Stimulated activated CD4-positive, alpha-beta T cell treated with anti-CD3 and anti-CD28 coated beads, Interleukin-15, amount 100 ng/mL, for 1 hour (primary cell): ENCODE measurements at places on chromosomes 1 and 21.

DNA sequence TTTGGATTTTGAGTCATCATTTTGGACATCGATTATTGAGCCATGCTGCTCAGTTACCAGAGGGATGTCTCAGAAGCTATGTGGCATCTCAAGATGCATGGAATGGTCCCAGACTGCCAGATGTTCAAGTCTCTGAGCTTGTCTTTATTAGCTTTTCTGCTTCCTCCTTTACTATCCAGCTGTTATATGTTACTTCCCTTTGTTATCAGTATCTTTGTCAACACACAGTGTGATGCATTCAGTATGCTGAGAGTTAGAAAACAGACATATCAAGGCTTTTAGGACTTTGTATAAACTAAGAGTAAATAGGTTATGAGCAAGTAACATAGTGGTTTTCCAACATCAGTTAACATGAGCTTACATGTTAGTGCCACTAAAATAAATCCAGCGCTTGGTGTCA, 474.5 kb downstream of the DSCAM start:
- no peak for DNase-seq

DNA sequence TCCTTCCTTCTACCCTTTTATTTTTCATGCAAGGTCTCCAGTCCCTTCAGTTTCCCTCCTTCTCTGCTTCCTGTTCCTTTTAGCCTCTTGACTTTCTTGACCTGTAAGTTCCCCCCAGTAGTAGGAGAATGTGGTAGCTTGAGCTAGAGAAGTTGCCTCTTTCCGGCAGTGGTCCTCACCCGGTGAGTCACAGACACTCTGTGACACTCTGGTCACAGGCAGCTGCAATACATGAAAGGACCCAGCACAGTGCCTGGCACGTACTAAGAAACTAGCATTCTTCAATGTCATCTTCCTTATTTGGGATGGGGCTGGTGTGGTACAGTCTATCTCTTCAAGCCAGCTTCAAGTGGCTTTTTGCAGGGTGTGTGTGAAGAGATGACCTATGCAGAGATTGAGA, 16.0 kb downstream of the PFKFB2 start:
- DNase-seq: no peak

GRCh38 chr1:218742467-218743262, 397.5 kb downstream of the TGFB2 start:
- no peak for DNase-seq

GRCh38 chr1:160357286-160358002, 9.4 kb upstream of the NHLH1 start:
- DNase-seq: no peak

- no peak for DNase-seq
Measured at GRCh38 chr1:84156210-84156621, 12.1 kb downstream of the PRKACB start.

- DNase-seq: no peak
Measured at GRCh38 chr1:98322966-98323365, 338.6 kb upstream of the SNX7 start.

GRCh38 chr1:221910222-221910621, 168.3 kb upstream of the DUSP10 start:
- no peak for DNase-seq

GRCh38 chr1:182217967-182218366, 156.5 kb upstream of the ZNF648 start:
- no peak for DNase-seq

DNA sequence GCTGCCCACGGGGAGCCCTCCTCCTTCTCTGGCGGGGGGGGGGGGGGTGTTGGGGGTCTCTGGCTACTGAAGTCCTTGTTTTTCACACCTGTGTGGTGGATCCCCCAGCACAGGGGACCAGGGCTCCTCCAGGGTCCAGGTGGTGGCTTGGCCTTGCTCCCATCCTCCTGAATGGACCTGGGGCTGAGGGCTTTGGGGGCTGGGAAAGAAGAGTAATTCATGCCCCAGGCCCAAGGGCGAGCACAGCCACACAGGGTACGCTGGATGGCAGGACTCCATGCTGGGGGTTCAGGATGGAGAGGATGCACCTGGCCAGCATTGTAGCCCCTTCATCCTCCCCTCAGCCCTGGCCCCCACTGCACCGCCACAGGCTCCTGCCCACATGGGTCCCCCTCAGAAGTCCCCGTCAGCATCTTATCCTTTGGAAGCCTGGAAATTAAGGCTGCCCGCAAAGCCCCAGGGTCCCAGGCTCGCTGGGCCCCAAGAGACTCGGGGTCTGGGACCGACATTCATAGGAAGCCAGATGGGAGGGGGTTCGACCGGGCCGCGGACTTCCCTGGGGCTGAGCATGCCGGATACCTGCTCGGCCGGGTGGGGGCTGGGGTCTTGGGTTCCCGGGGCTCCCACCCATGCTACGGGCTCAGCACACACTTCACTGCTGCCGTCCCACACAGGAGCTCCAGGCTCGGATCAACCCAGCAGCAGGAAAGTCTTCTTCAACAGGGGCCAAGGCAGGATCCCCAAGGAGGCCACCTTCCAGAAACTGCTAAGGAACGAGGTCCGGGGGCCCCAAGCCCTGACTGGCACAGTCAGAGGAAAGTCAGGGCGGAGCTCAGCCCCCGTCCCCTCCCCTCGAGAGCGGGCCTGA, 49.0 kb upstream of the ACTRT2 start:
- DNase-seq: no peak

DNA sequence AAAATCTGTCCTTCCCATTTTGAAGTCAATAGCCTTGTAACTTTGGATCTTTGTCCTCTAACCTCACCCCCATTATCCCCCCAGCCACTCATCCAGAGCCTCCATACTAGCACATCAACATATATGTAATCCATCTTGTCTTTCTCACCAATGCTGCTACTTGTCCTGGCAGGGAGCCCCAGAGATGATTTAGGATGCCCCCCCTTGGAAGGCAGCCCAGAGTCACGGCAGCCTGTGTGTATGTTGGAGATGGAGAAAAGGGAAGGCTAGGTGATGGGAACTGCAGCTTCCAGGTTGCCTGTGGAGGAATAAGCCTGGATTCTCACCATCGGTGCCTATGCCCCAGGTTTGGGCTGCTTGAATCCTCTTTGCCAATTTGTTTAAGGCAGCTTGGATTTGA, 51.7 kb upstream of the SCMH1 start:
- DNase-seq: no peak

- DNase-seq: no peak
Measured at GRCh38 chr1:114379987-114380386, 131.0 kb downstream of the TRIM33 start.

DNA sequence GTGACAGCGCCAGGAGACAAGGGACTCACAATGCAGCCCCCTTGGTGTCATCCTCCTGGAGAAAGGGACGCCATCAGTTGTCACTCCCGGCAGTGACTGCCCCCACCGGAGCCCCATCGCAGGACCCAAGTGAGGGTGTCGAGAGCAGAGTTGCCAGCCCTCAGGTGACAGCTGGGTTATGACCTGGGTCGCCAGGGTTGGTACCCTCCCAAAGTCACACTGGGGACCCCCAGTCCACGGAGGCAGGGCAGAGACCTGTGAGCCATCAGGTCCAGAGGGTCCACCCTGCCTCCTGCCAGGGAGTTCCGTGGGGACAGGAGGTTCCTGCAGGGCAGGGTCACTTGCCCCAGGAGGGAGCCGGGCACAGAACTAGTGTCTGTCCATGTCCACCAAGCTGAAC, 78.2 kb upstream of the IFFO2 start:
- no peak for DNase-seq

DNA sequence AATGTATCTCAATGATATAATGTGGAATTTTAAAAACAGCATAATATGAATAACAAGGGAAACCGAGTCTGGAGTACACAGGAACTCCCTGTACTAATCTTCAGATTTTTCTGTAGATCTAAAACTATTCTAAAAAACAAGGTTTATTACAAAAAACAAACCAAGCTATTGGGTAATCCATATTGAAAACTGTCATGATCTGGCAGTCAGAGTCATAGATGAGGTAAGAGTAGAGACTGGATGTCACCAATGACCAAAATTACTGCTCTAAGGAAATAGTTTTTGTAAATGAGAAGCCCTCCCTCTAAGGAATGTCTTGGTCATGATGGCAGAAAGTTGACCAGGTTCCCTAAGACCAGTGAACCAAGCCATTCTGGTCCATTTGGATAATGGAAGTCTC, 2.4 kb upstream of the SPOCD1 start:
- no peak for DNase-seq

DNA sequence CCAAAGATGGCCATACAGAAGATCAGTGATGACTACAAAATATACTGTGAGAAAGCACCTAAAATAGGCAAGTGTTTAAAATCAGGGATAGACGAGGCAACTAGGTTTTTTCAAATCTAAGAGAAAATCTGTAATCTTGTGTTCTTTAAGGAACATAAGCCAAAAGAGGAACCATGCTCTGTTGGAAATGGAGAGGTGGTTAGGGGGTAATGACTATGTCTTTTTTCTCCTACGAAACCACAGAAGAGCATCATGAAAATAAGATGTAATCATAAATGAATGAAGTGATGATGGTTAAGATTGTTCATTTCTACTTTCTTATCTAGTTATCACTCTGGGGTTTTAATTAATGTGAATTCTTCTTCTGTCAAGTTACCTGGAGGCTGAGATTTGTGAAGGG, 43.1 kb downstream of the RGSL1 start:
- DNase-seq: no peak

DNA sequence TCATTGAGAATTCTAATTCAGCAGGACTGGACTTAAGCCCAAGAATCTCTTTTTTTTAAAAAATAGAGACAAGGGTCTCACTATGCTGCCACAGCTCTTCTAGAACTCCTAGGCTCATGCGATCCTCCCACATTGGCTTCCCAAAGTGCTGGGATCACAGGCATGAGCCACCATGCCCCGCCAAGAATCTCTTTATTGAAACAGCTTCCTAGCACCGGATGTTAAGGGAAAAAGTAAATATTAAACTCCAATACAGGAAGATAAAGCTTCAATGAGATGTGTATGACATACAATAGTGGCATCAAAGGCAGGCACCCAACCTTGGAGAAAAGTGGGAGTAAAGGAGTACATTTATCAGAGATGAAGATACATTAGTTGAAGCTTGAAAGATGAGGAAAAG, 25.5 kb downstream of the PUM1 start:
- DNase-seq: no peak

DNA sequence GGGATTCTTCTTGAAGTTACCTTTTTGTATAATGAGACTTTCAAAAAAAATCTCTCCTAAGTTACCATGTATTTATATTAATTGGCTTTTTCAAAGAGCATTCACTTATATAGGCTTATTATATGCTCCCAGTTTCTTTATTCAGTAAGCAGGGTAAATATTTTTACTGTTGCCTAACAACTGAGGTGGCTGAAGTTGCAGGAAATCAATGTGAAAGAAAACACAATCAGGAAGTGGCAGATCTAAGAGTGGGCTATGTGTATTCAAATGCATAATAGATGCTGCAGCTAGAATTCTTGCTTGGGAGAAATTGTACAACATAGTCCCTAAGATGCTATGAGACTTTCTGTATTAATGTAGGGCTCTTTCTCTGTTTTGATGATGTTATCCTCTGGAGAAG, 606.9 kb downstream of the NUF2 start:
- no peak for DNase-seq

DNA sequence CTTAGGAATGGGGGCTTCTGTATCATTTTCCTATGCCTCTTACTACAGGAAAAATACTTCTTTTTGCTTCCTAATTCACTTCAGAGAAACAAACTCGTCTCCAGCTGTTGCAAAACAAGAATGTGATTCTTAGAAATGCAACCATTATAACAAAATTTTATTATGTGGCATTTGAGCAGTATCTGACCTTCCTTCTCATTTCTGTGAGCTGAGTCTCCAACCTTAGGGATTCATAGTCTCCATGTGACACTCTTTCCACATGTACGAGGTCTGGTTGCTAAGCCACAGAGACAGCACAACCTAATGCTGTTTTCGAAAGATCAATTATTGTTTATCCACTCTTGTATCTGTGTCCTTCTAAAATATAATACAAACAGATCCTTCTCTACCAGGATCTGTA, 75.3 kb upstream of the RGS4 start:
- DNase-seq: no peak

DNA sequence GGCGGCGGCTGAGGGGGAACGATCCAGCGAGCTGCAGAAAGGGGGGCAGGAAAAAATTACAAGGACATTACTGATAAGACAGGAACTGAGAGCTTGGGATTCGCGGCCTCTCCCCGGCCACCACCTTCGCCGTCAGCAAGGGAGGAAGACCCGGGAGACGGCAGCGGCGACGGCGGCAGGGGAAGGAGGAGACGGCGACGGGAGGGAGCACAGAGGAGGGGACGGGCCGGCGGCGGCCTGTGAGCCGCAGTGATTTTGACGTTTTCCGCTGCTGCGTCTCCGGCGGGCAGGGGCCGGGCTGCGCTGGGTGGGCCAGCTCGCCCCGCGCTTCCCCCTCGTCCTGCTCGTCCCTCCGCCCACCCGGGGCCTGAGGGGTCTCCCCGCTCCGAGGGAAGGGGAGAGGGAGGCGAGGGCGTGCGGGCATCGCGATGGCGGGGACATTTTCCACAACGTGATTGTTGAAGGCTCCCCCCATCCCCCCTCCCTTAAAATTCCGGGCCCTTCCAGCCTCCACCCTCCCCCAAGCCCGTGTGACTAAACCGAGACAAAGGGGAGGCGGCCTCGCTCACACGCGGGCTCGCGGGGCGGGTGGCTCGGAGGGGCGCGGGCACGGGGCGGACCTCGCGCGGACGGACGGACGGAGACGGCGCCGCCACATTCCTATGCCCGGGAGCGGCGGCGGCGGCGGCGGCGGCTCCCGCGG, 407 bp downstream of the CAMSAP2 start:
- peak; percentile 29 for DNase-seq

DNA sequence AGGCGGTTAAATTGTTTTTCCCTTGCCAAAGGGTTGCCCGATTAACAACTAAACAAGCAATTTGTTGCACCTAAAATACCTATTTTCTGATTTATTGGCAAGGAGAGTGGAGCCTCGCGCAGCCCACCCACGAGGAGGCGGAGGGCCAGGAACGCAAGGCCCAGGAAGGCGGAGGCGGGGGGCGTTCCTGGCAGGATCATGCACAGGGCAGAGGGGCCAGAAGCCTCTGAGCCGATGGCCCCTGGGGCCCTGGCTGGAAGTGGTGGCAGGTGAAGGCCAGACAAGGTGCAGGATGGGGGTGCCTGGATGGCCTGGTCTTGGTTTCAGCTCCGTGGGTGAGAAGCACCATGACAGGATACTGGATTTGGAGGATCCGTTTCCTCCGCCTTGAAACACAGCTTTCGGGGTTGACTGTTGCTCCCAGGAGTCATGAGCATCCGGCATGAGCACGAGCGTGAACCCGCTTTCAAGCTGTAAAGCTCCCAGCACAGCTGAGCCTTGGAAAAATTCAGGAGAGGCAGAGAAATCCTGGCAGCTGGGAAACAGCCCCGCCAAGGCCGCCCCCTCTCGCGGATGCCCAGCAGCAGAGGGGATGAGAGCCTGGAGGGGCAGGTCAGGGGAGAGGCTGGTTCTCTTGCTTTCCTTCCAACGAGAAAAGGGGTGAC, 35.0 kb downstream of the AJAP1 start:
- no peak for DNase-seq
